NCI-H2171 treated with DMSO at 0.1 percent for 48 hours (cell line): ENCODE measurements at places on chromosomes 16 and 17.

DNA sequence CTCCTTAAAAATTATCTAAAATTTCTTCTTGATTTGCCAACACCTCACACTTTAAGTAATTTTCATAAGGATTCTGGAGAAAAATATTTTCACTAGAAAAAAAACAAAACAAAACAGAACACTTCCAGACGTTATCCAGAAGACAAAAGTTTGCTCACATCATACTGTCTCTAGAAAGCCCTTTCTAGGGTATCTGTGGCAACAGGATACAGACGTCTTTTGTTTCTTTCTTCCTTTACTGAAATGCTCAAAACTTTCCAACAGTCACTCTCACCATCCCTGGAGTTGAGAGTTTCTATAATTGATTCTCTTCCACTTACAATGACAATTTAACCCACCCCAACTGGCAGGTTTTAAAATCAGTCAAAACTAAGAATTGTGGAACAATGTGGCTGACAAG lies 2.6 kb downstream of the ZC3H7A start:
- no peak for DNase-seq

DNA sequence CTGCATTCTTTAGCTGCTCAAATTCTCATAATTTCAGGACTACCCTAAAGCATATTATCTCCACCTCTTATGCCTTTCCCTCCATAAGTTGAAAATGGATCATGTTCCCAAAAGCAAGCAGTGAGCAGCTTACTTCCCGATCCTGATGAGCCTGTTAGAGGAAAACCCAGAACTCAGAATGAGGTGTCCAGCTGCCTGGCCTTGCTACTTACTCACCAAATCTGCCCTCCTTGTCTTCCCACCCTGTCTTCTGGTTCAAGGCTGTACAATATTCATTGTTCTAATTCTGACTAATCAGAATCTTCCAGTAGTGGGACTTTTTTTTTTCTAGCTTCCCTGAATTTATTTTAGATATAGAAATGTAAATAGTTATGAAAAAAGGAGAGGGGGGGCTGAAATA lies 10.8 kb downstream of the LYRM1 start:
- DNase-seq = no peak

GRCh38 chr17:1494203-1494602 lies 1.7 kb upstream of the MYO1C start:
- no peak for DNase-seq

GRCh38 chr17:43014649-43015542 lies 7.3 kb downstream of the VAT1 start:
- DNase-seq = no peak

- no peak for DNase-seq
Measured at GRCh38 chr17:72090108-72090507, 30.7 kb upstream of the SOX9 start.

- no peak for DNase-seq
Measured at GRCh38 chr17:83014297-83014696, 65.1 kb upstream of the METRNL start.

DNA sequence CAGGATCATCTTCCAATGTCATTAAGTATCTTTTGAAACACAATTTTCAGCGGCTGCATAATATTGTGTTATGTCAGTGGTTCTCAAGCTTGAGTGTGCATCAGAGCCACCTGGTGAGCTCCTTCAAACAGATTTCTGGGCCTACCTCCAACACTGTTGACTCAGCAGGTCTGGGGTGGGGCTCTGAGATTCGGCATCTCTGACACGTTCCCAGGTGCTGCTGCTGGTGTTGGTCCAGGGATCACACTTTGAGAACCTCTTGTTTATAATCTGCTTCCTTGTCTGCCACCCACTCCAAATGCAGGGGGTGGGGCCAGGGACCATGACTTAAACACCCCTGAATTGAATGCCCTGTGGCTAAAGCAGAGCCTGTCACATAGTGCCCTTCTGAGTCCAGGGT lies 73.8 kb upstream of the HNF1B start:
- DNase-seq = peak; percentile 16

DNA sequence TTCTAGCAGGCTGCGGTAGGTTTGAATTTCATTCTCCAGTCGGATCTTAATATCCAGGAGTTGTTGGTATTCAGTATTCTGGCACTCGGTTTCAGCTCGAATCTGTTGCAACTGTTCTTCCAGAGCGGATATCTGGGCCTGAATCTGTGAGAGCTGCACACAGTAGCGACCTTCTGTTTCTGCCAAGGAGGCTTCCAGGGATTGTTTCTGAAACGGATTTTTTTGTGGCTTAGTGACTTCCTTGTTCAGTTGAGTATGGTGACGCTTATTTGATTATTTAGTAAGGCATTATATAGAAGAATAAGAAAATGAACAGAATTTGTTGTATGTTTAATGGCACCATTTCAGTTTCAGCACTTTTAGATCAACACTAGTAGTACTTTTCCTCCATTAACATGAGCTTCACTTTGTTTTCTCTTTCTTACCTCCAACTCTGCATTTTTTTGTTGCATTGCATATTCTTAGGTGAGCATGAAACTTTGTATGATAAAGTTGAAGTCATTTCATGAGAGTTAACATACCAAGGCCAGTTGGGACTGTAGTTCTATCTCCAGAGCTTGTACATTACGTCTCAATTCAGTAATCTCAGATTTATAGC lies 2.8 kb downstream of the KRT10 start:
- no peak for DNase-seq

DNA sequence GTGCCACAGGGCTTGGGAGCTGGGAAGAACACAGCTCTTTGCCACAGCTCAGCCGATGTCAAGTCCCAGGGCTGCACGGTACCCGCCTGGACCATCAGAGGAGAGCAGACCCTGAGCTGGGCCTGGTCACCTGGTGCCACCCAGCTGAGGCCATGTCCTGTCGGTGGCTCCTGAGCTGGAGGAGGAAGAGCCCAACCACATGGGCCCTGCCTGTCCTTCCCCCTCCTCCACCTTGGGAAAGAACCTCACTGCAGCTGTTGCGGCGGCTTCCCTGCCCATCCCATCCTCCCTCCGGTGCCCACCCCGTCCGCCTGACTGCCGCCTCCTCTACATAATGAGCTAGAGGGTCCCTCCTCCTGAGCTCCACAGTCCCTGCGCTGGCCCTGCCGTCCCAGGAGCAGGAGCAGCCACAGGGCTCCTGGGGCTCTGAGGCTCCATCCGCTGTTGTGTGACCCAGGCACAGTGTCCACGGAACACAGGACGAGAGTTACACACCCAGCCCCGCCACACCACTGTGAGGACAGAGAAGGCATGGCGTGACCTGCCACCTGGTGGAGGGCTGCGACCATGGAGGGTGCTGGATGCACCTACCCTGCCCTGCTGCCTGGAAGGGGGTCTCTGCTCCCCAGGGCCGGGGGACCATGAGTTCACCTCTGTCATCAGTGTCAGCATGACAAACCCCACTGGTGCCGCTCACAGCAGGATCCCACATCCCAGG lies 21.4 kb upstream of the CHMP6 start:
- peak; percentile 13 for DNase-seq

DNA sequence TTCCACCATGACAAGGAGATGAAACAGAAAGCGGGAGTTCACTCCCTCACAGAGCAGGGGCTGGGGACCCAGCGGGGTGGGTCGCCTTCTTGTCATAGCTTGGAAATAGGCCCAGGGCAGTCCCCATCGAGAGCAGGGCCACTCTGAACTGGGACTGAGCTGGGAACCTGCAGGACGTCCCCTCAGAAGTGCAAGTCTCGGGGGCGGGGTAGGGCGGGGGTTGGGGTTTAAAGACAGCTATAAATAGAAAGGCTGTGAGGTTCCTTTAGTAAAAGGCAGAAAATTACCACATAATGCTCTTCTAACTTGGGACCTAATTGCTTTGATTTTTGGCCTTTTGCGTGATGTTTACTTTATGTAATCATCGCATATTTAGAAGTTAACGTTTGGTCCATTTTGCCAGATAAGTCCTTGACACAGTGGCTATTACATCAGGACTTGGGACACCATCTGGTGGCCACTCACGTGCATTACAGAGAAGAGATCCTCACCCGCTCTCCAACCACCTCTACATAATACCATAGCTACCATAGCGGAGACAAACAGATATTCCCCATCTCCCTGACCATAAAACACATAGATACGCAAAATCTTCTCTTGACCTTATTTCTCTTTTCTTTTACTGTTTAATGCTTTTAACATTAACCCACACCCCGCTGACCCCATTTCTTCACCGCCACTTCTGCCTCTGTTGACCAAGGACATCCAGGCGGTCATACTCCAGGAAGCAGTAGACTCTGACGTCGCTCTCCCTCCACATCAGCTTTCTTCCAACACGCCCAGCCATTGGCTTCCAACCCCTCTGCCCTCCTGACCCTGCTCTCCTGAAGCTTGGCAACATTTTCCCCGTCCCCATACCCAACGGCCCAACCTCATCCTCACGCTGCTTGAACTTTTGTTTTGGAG lies 27.5 kb upstream of the PIK3R6 start:
- DNase-seq = peak; percentile 22

DNA sequence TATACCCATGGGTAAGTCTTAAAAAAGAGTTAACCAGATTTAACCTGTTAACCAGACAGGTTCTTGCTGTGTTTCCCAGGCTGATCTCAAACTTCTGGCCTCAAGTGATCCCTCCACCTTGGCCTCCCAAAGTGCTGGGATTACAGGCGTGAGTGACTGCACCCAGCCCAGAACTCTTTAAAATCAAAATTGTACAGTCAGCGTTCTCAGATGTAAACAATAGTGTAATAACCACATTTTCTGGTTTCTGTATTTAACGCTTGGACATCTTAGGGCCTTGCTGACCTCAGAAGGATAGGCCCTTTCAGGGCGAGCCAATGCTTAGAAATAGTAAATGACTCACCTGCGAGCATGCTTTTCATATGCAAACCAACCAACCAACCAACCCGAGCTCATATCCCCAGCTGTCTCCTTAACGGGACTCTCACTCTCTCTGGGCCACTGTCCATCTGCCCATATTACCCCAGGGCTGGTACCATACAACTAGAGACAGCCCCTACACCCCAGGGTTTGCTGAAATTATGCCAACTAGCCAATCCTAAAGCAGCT lies 415.0 kb upstream of the XYLT1 start:
- DNase-seq = no peak

GRCh38 chr17:81428121-81428515 lies 32.9 kb downstream of the BAHCC1 start:
- DNase-seq = no peak

GRCh38 chr17:48890086-48890485 lies 2.5 kb upstream of the ATP5MC1 start:
- no peak for DNase-seq

GRCh38 chr16:81310045-81310644 lies 4.6 kb upstream of the GAN start:
- no peak for DNase-seq

GRCh38 chr17:35521150-35521549 lies 16.3 kb downstream of the SLFN12L start:
- DNase-seq = no peak

GRCh38 chr16:65540901-65541300 lies 419.0 kb upstream of the CDH11 start:
- DNase-seq = no peak

- DNase-seq = no peak
Measured at GRCh38 chr16:12601290-12601900, 202.3 kb downstream of the CPPED1 start.

DNA sequence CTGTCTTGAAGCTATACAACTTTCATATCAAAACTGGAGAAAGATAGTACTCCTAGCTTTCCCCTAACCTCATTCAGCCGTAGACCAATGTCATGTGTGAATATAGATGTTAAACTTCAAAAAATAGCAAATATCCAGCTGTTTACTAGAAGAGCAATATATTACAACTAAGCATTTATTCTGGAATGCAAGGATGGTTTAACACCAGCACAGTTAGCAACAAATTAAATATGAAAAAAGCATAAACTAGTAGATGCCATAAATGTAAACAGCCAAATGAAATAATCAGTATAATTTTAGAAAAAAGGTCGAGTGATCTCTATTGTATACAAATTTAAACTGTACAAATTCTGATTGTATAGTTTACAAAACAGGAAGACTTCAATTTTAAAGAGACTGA lies 59.7 kb downstream of the SDR42E1 start:
- DNase-seq = no peak

DNA sequence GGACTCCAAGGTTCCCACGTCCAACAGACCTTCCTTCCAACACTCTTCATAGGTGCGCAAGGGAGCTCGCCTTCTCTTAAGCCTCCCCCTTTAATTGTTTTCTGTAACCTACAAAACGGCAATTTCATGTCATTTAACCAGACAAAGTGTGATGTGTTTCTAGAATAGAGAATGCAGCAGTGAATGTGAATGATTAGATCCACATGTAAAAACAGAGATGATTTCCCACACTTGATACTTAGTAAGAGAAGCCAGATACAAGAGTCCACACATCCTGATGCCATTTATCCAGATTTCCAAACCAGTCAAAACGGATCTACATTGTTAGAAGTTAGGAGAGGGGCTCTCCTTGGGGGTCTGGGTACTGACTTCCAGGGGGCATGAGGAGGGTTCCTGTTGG lies 89.3 kb downstream of the IRF8 start:
- DNase-seq = no peak

GRCh38 chr16:67459861-67460150 lies 21.2 kb downstream of the ATP6V0D1 start:
- DNase-seq = no peak

- peak; percentile 84 for DNase-seq
Measured at GRCh38 chr16:89565506-89566372, 5.3 kb downstream of the RPL13 start.

- no peak for DNase-seq
Measured at GRCh38 chr16:77409311-77409710, 25.5 kb downstream of the ADAMTS18 start.

DNA sequence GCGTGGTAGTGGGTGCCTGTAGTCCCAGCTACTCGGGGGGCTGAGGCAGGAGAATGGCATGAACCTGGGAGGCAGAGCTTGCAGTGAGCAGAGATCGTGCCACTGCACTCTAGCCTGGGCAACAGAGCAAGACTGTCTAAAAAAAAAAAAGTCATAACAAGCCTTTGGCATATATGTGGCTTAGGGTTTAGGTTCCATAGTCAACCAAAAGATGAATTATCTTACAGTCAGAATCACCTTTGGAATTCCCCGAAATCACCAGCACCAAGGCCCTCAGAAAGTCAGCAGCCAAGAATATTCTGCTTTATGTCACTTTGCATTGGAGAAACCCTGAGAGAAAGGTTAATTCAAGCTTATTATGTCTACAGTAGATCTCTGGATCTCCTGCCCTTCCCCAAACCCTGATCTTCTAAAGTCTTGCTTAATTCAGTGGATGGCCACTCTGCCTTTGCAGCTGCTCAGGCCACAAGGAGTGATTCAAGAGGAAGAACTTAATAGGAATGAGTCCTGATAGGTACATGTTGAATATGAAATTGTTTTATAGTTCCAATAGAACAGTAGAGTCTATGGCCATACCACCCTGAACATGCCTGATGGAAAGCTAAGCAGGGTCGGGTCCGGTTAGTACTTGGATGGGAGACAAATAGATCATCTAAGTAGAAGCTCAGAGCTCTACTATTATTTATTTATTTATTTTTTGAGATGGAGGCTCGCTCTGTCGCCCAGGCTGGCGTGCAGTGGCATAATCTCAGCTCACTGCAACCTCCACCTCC lies 196.0 kb upstream of the CACNG5 start:
- no peak for DNase-seq

DNA sequence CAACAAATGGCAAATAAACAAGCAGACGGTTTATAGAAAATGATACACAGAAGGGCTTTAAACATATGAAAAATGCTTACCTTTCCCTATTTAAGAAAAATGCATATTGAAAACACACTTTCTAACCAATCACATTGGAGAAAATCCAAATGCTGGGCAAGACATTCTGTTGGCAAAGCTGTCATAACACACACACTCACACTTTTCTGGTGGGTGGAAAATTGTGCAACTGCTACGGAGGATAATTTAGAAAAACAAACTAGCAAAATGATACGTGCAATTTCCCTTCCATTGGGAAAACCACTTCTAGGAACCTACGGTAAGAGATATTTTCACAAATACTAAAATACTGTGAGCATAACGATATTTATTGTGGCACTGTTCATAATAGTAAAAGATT lies 9.8 kb upstream of the MYH3 start:
- no peak for DNase-seq
